ENCODE measurements at places on chromosomes 4 and X. TPM values are rescaled to one million over a fixed set of nuclear protein-coding genes. Genes with fewer than 3 reads are reported as not detected.

DNA sequence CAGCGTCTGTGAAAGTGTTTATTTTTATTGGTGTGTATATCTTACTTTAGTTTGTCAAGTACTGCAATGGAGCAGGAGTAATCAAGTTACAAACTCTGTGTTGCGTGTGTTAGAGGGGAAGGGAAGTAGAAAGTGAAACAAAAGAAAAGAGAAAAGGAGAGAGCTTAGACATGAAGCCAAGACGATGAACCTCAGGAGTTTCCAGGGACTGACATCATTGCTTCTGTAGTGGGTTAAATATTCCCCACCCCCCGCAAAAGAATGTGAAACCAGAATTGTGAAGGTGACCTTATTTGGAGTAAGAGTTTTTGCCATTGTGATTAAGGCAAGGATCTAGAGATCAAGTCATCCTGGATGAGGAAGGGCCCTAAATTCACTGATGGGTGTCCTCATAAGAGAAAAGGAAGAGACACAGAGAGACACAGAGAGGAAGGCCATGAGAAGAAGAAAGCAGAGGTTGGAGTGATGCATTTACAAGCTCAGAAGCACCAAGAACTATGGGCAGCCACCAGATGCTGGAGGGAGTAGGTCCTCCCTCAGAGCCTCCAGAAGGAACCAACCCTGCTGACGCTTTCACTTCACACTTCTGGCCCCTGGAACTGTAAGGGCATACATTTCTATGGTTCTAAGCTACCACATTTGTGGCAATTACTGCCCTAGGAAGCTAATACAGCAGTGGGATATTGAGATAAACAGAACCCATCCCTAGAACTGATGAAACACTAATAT is 173.6 kb upstream of the SFRP2 start:
- DNase-seq, result no peak
- H3K27ac ChIP-seq, result no peak overlapping the region
- no peaks in the 10 kb centered on the region for H3K4me1 ChIP-seq
- H3K4me3 ChIP-seq, result no peak overlapping the region
- no peaks in the 10 kb centered on the region for H3K36me3 ChIP-seq

GRCh38 chr4:183142571-183143550 is 43.8 kb downstream of the WWC2 start:
- no peak overlapping the region for H3K4me3 ChIP-seq
- H3K36me3 ChIP-seq, result no peaks in the 10 kb centered on the region
- no peak overlapping the region for H3K27ac ChIP-seq
- H3K27me3 ChIP-seq, result no peaks in the 10 kb centered on the region
- peak; percentile 67 for DNase-seq

DNA sequence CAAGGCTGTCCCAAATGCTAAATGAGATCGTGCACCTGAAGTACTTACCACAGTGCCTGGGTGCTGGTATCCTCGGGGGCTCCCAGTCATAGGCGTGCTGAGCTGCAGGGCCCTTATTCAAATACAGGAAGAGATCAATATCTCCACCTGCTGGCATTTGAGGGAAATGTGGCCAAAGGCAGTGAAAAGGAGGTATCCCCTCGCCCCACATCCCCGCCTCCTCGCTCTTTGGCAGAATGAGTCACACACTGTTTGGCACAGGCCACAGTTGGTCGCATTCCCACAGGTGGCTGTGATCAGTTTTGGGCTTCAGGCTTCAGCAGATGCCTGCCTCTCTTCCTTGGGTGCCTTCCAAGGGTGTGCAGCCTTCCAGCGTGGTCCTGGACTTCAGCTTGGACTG is 28.4 kb downstream of the ZNF185 start:
- no peaks in the 10 kb centered on the region for H3K36me3 ChIP-seq
- no peak overlapping the region for H3K4me3 ChIP-seq
- H3K27me3 ChIP-seq, result no peaks in the 10 kb centered on the region
- DNase-seq, result no peak

- no peaks in the 10 kb centered on the region for H3K27me3 ChIP-seq
- no peak for DNase-seq
- no peak overlapping the region for H3K27ac ChIP-seq
- H3K36me3 ChIP-seq, result no peaks in the 10 kb centered on the region
- H3K4me3 ChIP-seq, result no peak overlapping the region
Measured at GRCh38 chrX:128800138-128800537, 723.2 kb downstream of the SMARCA1 start.

DNA sequence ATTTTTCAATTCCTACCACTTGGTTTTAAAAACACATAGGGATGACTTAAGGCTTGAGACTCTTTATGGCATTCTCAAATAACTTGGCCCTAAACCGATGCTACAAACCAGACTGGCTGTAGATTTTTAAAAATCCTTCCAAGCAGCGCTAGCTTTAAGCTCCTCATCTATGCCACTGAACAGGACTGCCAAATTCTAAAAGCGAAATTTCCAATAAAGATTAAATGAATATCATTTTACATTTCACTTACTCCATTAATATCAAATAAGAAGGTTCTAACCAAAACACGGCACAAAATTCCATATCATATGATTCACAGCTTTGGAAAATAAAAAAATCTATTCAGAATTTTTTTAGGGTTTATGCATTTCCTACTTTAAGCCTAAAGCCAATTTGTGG is 134.2 kb downstream of the FANCB start:
- no peak overlapping the region for H3K4me3 ChIP-seq
- DNase-seq, result no peak
- H3K4me1 ChIP-seq, result no peaks in the 10 kb centered on the region
- H3K36me3 ChIP-seq, result no peaks in the 10 kb centered on the region
- H3K27me3 ChIP-seq, result no peaks in the 10 kb centered on the region

GRCh38 chrX:118595501-118596042 is 100.0 kb downstream of the DOCK11 start:
- H3K27ac ChIP-seq, result no peak overlapping the region
- no peaks in the 10 kb centered on the region for H3K4me1 ChIP-seq
- H3K36me3 ChIP-seq, result no peaks in the 10 kb centered on the region
- H3K4me3 ChIP-seq, result no peak overlapping the region

DNA sequence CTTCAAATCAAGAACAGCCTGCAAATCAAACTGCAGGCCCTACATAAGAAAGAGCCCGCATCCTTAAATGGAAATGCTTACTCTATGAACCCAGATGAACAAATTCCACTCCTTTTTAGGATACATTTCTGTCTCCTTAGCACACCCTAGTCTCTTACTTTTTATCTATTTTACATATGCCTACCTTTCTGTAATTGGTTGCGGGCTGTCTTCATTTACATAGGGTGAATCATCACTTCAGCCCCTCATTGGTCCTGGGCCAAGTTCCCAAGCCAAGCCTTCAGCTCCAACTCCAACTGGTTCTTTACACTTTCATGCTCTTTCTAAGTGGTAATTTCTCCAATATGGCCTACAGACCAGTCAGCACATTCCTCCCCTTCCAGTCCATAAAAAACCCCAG is 219.3 kb downstream of the TRAM1L1 start:
- no peak overlapping the region for H3K4me3 ChIP-seq
- no peaks in the 10 kb centered on the region for H3K4me1 ChIP-seq
- no peak for DNase-seq
- no peak overlapping the region for H3K27ac ChIP-seq
- H3K36me3 ChIP-seq, result no peaks in the 10 kb centered on the region

DNA sequence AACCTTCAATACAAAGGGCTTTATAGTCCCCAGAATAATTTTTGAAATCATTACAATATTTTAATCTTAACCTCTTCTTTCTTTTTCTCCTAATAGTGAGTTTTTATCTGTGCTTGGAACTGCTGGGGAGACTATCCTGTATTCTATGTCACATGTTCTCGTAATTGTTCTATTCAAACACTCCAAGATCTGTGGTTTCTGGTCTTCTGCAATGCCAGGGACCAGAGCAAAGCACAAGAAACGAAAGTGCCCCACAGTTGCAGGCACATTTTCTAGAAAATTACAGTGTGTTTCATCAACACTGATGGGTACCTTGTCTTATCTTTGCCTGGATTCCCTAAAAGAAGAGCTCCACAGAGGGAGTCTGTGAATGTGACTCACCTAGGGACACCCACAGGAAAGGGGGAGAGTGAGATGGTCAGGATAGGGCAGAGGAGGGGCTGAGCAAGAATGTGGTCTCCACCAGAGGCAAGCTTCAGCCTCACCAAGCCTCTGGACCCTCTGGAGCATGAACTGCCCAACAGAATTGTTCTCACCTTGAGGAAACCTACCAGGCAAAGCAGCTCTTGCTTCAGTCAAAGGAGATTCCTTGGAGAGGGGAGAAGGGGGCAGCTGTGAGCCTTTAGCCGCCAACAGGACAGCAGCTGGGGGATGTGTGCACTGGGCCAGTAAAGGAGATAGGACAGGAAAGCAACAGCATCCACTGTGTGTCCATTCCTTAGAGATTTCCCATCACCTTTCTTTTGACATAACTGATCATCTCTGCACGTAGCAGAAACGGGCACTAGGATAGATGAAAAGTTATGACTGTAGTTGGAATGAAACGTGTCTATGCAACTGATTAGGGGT is 25.9 kb downstream of the UNC5C start:
- H3K4me3 ChIP-seq, result no peak overlapping the region
- no peaks in the 10 kb centered on the region for H3K4me1 ChIP-seq
- no peak overlapping the region for H3K27ac ChIP-seq

GRCh38 chr4:101102114-101102742 is 245.1 kb downstream of the PPP3CA start:
- no peak overlapping the region for H3K4me3 ChIP-seq
- no peaks in the 10 kb centered on the region for H3K27me3 ChIP-seq
- peaks cover 23% of the 10 kb centered on the region for H3K4me1 ChIP-seq
- H3K27ac ChIP-seq, result no peak overlapping the region
- DNase-seq, result peak; percentile 31
- no peaks in the 10 kb centered on the region for H3K36me3 ChIP-seq

- no peak overlapping the region for H3K4me3 ChIP-seq
- H3K27me3 ChIP-seq, result no peaks in the 10 kb centered on the region
- DNase-seq, result no peak
Measured at GRCh38 chr4:156976147-156976546, 4.5 kb upstream of the PDGFC start.

DNA sequence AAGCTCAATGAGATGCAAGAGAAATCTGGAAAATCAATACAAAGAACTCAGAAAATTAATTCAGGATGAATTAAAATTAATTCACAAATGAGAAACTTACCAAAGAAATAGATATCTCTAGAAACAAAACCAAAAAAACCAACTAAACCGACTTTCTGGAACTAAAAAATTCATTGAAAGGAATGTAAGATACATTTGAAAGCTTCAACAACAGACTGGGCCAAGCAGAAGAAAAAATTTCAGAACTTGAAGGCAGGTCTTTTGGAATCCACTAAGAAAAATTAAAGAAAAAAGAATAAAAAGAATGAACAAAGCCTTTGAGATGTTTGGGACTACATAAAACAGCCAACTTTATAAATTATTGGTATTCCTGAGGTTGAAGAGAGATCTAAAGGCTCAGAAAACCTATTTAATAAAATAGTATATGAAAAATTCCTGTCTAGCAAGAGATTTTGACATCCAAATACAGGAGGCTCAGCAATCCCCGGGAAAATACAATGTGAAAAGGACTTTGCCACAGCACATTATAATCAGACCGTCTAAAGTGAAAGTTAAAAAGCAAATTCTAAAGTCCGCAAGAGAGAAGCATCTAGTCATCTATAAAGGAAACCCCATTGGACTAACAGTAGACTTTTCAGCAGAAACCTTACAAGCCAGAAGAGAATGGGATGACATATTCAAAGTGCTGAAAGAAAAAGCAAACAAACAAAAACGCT is 44.2 kb downstream of the NAT8L start:
- H3K27me3 ChIP-seq, result no peaks in the 10 kb centered on the region
- no peak for DNase-seq
- no peaks in the 10 kb centered on the region for H3K36me3 ChIP-seq

DNA sequence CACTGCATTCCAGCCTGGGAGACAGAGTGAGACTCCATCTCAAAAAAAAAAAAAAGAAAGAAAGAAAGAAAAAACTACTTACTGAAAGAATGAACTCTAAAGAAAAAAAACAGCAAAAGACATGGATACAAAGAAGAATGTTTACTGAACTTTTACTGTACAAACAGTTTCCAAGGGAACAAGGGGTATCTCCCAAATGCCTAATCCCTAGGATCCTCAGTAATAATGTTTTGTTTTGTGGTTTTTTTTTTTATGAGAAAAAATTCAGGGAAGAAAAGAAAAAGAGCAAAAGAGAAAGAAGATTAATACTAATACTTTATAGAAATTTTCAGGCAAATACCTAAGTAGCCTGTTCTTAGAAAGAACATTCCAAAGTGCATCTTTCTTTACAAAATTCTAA is 63.2 kb downstream of the ANTXR2 start:
- no peak overlapping the region for H3K4me3 ChIP-seq
- peaks cover 21% of the 10 kb centered on the region for H3K36me3 ChIP-seq
- no peak for DNase-seq
- no peaks in the 10 kb centered on the region for H3K4me1 ChIP-seq
- no peak overlapping the region for H3K27ac ChIP-seq

- no peak for DNase-seq
- no peak overlapping the region for H3K4me3 ChIP-seq
- H3K36me3 ChIP-seq, result no peaks in the 10 kb centered on the region
Measured at GRCh38 chrX:48022100-48022499, 15.3 kb downstream of the SPACA5 start.

DNA sequence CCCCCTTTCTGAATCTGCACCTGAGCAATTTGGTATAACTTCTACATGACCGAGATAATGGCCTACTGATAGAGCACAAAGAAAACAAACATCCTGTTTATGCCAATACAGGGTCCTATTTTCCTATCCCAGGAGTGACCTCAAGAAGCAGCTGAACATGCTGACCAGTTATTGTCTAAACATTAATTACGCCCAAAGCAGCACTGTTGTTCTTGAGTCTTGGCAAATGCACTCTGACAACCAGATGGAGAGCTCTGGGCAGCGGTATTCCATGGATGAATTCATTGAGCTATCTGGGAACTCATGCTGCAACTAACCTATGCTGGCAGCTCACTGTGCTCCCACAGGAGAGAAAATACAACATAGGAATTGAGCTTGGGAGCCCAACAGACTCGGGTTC is 52.6 kb downstream of the PCYT1B start:
- no peak overlapping the region for H3K27ac ChIP-seq
- H3K36me3 ChIP-seq, result no peaks in the 10 kb centered on the region
- no peak overlapping the region for H3K4me3 ChIP-seq
- H3K4me1 ChIP-seq, result no peaks in the 10 kb centered on the region

DNA sequence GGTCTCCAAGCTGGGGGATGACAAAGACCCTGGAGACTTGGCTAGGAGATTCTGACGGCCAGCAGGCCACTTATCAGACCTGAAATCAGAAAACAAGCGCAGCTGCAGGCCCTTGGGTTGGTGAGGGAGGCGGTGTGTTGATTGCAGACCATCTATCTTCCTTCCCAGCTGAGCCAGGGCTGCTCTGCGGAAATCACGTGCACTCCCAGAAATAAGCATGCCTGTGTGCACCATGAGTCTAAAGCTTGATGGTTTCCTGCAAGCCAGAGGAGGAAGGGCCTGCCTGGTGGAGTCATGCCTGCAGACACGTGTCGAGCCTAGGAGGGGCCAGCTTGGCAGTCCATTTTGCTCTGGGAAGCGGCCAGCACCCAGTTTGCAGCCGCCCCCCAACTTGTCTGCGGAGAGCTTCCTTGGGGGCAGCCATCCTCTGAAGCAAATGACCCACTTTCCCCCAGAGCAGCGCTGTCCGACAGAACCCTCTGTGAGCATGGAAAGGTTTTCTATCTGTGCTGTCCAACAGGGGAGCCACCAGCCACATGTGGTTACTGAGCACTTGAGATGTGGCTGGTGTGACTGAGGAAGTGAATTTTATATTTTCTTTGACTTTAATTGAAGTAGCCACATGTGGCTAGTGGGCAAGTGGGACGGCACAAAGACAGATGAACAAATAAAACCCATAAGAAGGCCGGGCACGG is 175.7 kb upstream of the BCOR start:
- no peak overlapping the region for H3K27ac ChIP-seq
- no peaks in the 10 kb centered on the region for H3K36me3 ChIP-seq
- no peaks in the 10 kb centered on the region for H3K4me1 ChIP-seq

The UGT8 gene
- 0.08 TPM for total RNA-seq

The GABRB1 gene
- total RNA-seq, result not detected

The RPL9 gene
- 544 TPM for total RNA-seq

The KLKB1 gene
- 0.49 TPM for total RNA-seq

The GPC4 gene
- total RNA-seq, result 21.6 TPM

The MUC7 gene
- not detected for total RNA-seq

The BGN gene
- 20.3 TPM for total RNA-seq

All from psoas muscle (tissue), 8 donors.